Neuronal stem cell (in vitro differentiated cells): ENCODE measurements at places on chromosomes 1 and 21.

DNA sequence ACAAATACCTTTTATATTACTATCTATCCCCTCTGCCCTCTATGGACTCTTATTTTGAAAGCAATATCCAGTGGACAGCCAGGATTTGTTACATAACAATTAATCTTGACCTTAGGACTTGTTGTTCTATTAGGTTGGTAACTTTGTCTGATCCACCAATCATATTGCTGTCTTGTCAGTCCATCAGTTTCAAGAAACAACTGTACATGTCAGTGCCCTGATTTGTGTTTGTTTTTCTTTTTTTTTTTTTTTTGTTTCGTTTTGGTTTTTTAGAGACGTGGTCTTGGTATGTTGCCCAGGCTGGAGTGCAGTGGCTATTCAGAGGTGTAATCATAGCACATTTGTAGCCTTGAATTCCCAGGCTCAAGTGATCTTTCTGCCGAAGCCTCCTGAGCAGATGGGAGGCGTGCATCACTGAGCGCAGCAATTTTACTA, 1.5 kb upstream of the SCP2 start:
- no peak for DNase-seq

DNA sequence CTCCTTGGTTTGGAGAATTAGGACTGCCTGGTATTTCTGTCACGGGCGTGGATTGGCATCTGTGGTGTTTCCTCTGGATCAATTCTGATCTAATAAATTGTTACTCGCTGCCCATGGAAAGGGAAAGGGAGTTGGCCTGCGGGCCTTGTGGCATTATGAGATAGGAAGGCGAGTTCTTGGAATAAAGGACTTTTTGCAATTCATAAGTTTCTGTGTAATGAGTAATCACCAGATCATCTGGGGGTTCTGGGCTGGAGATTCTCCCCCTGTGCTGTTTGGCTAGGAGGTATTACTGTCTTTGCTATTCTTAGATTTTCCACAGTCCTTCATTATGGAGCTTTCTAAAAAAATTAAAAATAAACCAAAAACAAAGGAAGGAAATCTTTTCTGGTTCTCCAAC, 315.9 kb downstream of the CAMTA1 start:
- no peak for DNase-seq

DNA sequence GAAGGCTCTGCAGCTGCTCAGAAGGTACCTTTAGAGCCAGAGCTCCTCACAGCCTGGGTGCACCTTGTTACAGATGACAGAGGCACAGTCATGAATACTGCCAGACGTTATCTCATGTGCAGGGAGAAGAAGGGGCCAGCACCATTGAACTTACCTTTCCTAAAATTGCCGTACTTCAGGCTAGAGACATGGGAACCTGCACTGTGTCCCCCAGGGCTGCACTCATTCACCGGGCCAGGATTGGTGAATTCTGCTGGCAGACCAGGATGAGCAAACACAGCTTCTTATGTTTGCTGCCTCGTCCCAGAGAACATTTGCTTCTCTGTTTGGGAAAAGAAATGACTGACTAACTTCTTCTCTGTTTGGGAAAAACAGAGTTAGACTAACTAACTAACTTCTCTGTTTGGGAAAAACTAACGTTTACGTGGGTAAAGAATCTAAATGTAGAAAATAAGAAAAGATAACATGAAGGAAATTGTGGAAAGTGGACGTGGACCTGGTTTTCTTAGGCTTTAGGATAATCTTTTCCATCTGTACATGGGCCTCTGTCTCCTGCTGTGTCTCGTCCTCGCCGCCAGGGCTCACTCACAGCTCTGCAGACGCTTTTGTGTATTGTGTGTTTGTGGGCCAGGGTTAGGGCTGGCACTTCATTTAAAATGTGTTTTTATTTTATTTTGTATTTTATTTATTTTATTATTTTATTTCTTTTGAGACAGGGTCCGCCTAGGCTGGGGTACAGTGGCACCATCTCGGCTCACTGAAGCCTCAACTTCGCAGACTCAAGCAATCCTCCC, 9.9 kb downstream of the OBSCN start:
- DNase-seq, result no peak

- DNase-seq, result no peak
These were observed 119.0 kb downstream of the ROR1 start for GRCh38 chr1:63892632-63893395.

DNA sequence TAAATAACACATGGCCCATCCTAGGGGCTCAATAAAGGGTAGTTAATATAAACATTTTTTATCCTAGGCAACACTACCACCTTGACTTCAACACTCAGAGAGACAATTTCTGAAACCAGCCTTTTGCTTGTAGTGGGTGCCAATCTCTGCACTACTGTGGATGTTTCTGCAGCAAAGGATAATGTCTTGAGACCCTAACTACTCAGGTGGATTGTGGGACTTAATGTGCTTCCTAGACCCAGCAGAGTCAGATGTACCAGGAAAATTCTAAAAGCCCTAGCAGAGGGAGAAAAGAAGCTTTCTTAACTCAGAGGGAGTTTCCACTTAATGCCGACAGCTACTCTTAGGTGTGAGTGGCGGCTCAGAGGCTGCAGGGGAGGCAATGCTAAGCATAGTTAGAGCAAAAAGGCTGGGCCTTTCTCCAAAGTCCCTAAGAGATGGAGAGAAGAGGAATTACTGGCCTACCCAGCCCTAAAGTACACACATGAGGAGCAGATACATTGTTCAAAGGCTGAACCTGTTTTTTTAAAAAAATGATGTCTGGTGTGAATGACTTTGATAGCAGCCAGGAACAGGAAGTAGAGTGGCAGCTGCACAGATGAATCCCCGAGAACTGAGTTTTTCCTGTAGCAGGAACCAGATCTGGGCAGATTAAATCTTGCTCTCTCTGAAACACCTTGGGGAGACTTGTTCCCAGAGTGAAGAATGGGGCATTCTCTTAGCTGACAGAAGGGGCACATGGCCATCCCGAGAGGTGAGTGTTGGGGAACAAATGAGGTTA, 33.5 kb upstream of the ABCD3 start:
- DNase-seq, result no peak

GRCh38 chr1:246566813-246567645, 773 bp downstream of the CNST start:
- no peak for DNase-seq

- DNase-seq, result no peak
These were observed 16.9 kb downstream of the CAP1 start for GRCh38 chr1:40057310-40058030.

GRCh38 chr1:180920702-180921101, 8.0 kb downstream of the KIAA1614 start:
- DNase-seq, result no peak

- DNase-seq, result no peak
These were observed 65.7 kb downstream of the KCND3 start for GRCh38 chr1:111923766-111924165.

GRCh38 chr1:93255222-93256079, 74.9 kb downstream of the CCDC18 start:
- DNase-seq, result no peak

GRCh38 chr21:46136739-46137349, 18.5 kb downstream of the FTCD start:
- DNase-seq, result no peak

DNA sequence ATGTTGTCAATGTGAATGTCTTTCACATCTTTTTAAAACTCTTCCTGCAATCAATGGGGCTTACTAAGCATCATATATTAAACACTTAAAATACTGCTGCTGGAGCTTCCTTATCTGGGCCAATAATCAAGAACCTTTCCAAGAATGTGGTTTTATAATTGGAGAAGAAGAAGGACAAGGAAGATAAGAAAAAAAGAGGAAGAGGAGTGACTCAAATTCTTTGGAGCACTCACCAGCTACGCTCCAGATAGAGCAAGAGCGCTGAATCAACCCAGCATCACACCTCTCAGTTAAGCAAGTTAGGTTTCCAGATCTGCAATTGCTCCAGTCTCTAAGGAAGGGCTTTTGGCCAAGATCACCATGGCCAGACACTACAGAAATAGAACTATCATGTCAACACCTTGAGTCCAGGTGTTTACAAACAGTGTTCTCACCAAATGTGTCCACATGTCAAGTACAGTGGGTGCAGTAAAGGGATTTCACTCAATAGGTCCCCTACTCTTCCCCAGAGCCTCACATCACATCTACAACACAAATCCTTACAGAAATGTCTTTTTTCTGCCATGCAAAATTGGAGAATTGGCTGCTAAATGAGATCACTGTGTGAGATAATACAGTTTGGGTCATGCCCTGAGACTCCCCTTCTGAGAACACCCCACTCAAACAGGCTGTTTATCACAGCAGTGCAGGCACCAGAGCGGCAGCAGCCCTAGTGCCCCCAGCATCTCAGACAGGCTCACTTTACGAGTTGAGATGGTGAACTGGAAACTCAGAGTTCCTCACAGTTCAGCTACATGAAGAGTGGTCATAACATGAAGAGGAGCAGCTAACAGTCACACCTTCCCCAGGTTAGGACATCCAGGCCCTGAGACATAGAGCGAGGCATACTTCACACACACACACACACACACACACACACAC, 1.7 kb upstream of the SPRR2B start:
- DNase-seq, result no peak

DNA sequence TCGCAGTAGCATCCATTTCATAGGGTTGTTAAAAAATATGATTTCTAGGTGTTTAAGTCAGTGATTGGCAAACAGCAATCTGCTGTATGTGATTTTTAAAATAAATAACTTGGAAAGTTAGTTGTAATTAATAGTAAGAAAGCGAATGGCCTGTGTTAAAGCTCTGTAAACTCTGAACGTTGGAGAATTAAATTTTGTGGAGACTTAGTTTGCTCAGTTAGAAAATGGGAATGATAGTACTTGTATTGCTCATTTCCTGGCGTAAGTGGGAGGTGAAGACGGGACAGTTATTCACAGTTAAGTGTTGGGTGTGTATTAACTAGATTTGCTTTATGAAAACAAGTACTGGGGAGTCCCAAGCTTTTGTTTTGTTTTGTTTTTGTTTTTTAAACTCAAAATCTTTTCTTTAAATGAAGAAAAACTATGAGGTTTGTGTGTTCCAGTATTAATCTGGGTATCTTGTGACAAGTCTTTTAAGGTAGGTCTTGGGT, 995 bp downstream of the CACYBP start:
- no peak for DNase-seq
